ENCODE measurements at places on chromosomes 6 and 20.

DNA sequence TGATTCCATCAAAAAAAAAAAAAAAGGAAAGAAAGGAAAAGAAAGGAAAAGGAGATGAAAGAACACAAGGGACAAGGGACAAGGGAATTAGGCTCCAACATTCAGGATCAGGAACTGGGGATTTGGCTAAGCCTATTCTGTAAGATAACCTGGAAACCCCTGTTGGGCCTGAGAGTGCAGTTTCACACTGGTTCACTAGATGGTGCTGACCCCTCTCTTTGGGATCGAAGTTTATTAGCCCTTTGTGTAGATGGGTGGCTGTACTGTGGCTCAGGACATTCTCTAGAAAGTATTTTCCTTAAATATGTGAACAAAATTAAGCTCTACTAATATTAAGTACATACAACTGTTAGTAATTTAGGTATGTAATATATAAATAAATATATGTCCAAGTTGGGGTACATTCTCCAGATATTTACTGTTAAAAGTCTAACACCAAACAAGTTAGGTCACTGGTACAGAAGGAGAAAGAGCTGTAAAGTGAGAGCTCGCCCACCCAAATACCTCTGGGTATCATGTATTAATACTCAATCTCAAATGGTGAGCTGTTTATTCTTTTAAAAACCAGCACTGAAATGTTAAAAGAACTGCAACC, 6.3 kb downstream of the OR2A4 start:
- no peak overlapping the region for H3K4me3 ChIP-seq
- no peak overlapping the region for H3K27ac ChIP-seq
- no peaks in the 10 kb centered on the region for H3K27me3 ChIP-seq

DNA sequence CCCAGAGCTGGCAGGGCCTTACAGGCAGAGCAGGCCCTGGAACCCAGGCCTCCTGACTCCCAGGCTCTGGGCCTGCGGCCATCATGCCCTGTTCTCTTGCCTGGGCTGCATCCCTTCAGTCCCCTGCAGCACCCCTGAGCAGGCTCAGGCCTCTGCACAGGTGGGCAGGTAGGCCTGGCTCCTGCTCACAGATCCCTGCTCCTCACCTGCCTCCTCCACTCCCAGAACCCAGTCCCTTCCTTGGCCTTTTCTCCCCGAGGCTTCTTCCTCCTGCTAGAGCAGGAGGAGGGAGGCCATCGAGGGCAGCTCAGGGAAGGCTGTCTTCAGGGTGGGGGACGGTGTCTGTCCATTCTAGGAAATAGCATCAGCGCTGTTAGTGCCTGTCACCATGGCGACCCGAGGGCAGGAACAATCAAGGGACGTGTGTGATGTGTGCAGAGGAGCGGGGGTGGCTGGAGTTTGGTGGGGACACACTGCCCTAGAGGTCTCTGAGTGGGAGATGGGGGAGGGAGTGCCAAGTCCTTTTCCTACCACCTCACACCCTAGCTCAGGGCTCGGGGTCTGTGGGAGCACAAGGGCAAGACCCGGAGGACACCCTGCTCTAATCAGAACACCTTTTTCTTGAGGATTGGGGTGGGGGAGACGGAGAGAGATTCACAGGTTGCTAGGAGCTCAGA, 26.6 kb downstream of the GLP1R start:
- H3K4me3 ChIP-seq, result no peak overlapping the region
- H3K27ac ChIP-seq, result no peak overlapping the region
- no peaks in the 10 kb centered on the region for H3K4me1 ChIP-seq

GRCh38 chr20:1322511-1323245, 6.3 kb downstream of the SDCBP2 start:
- H3K27ac ChIP-seq, result no peak overlapping the region
- no peak for ATAC-seq
- H3K27me3 ChIP-seq, result no peaks in the 10 kb centered on the region
- H3K4me1 ChIP-seq, result peaks cover 8% of the 10 kb centered on the region

- H3K36me3 ChIP-seq, result no peaks in the 10 kb centered on the region
- H3K27ac ChIP-seq, result no peak overlapping the region
- H3K27me3 ChIP-seq, result peaks cover 36% of the 10 kb centered on the region
- H3K4me1 ChIP-seq, result peaks cover 6% of the 10 kb centered on the region
Measured at GRCh38 chr20:1005452-1006027, 3.4 kb upstream of the RSPO4 start.

DNA sequence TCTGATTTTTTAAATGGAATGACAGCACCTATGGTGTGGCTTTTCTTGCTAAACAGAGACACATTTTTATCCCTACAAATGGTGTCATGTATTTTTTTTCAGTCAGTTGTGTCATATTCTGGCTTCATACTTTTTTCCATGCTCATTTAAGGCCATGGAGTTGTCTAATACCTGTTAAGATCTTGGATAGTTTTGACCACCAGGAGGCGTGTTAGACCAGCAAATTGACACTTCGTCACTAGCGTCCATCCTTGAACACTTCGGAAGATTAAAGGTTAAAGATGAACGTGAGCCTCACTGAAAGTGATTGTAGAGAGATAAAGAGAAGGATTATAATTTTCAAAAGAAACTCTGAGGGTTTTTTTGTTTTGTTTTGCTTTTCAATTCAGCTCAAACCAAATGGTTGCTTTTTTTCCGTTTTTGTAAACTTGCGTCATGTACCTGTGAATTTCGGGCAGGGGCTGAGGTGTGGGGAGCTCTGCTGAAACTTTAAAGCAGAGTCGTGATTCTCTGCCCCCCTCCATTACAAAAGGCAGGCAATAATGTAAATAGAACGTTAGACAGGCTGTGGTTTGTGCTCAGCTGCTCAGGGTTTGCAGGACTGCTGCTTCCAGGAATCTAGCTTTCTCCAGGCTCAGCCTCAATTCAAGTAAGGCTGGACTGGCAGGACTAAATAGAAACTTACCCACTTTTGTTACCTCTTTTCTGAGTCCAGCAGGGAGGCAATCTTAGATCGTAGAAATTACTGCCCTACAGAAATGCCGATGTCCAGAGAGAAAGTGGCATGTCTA, 245.1 kb downstream of the FOXA2 start:
- H3K4me3 ChIP-seq, result no peak overlapping the region
- no peaks in the 10 kb centered on the region for H3K36me3 ChIP-seq
- peaks cover 4% of the 10 kb centered on the region for H3K27me3 ChIP-seq
- peak; percentile 34 for ATAC-seq
- no peaks in the 10 kb centered on the region for H3K4me1 ChIP-seq
- H3K27ac ChIP-seq, result no peak overlapping the region

DNA sequence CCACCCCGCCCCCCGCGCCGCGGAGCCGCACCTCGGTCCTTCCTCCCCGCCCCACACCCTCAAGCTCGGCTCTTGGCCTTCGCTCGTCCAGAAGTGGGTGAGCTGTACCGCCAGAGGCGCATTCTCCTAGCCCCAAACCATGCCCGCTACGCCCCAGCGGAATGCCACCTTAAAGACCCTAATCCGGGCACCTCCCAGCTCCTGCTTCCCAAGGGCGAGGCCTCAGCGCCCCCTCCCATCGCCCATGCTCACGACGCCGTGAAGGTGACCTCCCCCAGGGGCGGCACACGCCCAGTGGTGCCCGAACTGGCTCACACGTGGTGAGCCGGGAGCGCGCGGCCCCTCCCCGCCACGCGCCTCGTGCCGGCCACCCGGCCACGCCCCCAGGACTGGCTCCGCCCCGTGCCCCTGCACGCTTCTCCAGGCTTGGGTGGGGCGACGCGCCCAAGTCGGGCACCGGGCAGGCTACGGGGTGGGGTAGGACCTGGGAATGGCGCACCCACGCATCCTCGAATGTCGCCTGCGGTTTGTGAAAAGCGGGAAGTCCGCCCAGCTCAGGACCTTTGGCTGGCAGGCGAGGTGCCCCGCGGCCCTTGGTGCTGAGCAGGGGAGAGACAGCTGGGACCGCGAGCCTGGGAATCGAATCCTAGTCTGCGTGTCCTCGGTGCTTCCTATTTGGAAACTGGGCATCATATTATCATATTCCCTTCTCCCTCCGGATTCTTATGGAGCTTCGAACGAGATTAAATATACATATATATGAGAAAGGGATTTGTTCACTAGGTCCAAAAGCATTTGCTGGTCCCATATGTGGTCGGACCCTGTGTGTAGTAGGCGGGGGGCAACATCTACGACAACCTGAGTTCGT, 941 bp upstream of the SOX12 start:
- no peaks in the 10 kb centered on the region for H3K36me3 ChIP-seq
- ATAC-seq, result peak; percentile 63
- peak overlapping the region; percentile 87 for H3K4me3 ChIP-seq
- H3K27ac ChIP-seq, result peak overlapping the region; percentile 82
- H3K27me3 ChIP-seq, result no peaks in the 10 kb centered on the region

- ATAC-seq, result no peak
- no peaks in the 10 kb centered on the region for H3K4me1 ChIP-seq
- H3K36me3 ChIP-seq, result no peaks in the 10 kb centered on the region
- no peak overlapping the region for H3K4me3 ChIP-seq
- H3K27ac ChIP-seq, result no peak overlapping the region
Measured at GRCh38 chr20:48191200-48191599, 405.9 kb upstream of the SULF2 start.

GRCh38 chr6:49087369-49087768, 375.7 kb downstream of the MMUT start:
- no peaks in the 10 kb centered on the region for H3K36me3 ChIP-seq
- no peak overlapping the region for H3K4me3 ChIP-seq
- H3K4me1 ChIP-seq, result no peaks in the 10 kb centered on the region
- H3K27ac ChIP-seq, result no peak overlapping the region

DNA sequence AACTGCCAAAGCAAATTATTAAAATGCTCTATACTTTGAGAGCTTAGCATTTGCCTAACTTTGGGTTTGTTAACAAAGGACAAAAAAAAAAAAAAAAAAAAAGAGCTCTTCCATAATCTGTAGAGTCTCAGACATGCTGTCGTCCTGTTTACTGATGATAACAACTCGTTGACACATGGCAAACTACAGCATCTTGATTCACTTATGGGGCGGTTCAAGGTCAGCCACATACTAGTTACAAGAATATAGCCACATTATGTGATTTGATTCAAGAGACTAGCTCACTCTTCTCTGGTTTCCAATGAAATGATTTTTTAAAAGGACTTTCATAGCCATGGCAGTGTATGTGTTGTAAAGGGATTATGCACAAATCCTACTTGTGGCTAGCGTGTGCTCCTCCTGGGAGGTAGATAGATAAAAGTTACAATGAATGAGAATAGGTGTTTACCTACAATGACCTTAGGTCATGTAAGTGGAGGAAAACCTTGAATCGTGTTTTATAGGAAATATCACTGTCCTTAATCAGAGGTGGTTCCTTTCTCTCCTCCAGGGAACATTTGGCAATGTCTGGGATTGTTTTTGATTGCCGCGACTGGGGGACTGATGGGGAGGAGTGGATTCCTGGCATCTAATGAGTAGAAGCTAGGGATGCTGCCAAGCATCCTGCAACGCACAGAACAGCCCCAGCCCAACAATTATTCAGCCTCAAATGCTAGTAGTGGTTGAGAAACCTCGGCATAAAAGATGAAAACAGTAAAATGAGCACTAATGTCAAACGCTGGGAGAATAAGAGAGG, 969.2 kb upstream of the SLC35B3 start:
- no peak overlapping the region for H3K4me3 ChIP-seq
- H3K27ac ChIP-seq, result no peak overlapping the region
- no peaks in the 10 kb centered on the region for H3K27me3 ChIP-seq
- H3K4me1 ChIP-seq, result no peaks in the 10 kb centered on the region
- no peaks in the 10 kb centered on the region for H3K36me3 ChIP-seq

DNA sequence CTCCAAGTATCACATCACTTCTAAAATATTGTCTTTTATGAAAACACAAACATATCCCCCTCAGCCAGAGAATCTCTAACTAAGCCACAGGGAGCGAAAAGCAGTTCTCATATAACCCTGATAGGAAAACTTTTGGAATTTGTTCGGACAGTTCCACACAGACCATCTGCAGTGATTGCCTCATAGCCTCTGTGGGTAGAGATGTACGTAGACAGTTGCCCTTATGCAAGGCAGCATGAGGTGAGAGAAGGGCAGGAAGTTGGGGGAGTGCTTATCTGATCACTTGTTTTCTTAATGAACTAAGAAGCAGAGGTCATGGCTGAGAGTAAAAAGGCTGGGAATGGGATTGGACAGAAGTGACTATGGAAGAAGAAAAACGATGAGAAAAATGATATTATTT, 39.6 kb downstream of the SLC23A2 start:
- H3K27ac ChIP-seq, result peak overlapping the region; percentile 93
- peak; percentile 84 for ATAC-seq
- H3K4me3 ChIP-seq, result peak overlapping the region; percentile 70
- no peaks in the 10 kb centered on the region for H3K27me3 ChIP-seq

DNA sequence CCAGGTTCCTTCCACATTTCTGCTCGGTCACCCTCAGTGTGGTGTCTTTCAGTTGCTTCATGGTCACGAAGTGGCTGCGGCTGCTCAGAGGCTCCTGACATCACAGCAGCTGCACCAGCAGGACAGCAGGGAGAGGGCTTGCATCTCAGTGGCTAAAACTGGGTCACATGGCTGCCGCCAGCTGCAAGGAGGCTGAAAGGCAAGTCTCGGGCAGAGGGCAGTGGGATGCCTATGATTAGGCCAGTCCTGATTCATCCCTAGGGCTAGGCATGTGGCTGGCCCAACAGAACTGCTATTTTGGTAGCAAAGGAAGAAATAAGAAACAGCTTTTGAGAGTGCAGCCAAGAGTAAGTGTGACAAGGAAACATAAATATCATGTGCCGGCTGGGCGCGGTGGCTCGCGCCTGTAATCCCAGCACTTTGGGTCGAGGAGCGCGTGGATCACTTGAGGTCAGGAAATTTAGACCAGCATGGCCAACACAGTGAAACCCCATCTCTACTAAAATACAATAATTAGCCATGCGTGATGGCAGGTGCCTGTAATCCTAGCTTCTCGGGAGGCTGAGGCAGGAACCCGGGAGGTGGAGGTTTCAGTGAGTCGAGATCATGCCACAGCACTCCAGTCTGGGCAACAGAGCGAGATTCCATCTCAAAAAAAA, 46.6 kb downstream of the RBM38 start:
- H3K4me1 ChIP-seq, result peaks cover 25% of the 10 kb centered on the region
- no peaks in the 10 kb centered on the region for H3K27me3 ChIP-seq
- no peak overlapping the region for H3K27ac ChIP-seq

DNA sequence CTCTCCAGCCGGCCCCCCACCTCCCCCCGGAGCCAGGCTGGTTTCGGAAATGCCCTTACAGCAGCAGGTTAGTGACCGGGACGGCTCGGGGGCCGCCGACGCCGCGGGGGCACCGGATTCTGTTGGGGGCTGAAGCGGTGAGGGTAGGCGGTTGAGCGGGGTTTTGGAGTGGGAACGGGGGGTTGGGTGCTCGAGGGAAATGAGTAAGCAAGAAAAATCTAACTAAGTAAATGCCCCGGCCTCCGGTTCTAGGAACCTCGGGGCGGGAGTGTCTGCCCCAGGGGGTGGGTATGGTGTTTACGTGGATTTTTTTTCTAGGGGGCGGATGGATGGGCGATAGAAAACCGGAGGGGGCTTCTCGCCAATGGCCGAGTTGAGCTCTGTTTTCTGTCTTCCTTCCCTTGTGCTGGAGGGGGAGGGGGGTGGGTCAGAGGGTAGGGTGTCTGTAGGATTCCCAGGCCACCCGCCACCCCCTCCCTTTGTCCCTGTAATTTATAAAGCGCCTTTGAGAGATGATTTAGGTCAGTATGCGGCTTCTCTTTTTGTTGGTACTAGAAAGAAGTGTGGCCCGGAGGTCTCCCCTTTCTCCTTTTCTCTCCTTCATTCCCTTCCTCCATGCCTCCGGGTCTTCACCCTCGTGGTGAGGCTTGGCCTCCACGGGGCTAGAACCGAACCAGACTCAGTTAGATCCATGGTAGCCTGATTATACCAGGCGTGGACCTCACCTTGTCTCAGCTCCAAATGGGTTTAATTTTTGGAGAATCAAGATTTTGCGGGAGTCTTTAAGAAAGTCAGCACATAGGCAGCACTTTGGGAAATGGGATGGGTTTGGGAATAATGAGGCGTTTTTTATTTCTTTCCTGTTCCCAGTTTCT, 2.3 kb downstream of the E2F3 start:
- H3K4me3 ChIP-seq, result peak overlapping the region; percentile 98
- peak overlapping the region; percentile 84 for H3K27ac ChIP-seq
- no peaks in the 10 kb centered on the region for H3K27me3 ChIP-seq
